ENCODE measurements at places on chromosomes 6 and 20.

DNA sequence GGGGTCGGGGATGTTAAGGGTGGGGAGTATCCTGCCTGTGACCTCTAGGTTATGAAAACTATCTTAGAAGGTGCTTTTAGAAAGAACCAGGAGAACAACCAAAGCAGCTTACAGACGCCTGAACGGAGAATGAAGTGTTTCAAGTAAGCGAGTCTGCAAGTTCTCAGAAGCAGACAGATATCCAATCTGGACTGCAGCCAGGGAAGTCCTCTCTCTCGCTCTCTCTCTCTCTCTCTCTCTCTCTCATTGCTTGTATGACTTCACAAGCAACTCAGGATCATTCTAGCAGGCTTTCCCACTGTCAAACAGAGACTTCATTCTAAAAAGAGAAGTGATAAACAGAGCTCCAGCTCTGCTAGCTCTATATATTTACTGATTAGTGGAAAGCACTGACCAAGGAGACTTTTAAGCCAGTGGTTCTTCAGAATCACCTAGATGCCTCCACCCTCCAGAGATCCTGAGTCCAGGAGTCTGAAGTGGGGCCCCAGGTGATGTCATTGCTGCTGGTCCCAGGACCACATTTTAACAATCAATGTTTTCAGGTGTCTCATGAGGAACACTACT, 6.0 kb downstream of the TCF21 start:
- DNase-seq: no peak

DNA sequence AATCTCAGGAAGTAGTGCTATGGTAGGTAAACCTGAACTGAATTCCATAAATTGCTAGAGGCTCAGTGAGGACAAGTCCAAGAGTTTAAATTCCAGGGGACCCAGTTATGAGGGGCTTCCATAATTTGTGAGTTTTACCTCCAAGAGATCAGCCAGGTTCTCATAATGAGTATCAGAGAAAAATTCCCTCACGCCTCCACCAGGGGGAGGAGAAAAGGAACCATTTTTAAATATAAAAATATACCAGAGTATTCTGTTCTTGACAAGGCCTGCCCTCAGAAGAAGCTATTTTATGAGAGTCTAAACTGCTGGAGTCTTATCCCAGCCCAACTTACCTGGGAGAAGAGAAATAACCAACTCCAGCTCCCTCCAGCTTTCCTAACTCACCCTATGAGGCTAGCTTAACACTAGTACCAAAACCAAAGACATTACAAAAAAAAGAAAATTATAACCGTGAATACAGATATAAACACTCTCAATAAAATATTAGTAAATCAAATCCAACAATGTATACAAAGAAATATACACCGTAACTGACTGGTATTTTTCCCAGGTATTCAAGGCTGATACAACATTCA, 158.7 kb downstream of the TFAP2A start:
- no peak for DNase-seq

GRCh38 chr6:19209202-19209601, 628.0 kb upstream of the ID4 start:
- DNase-seq: no peak

- no peak for DNase-seq
Observed at GRCh38 chr6:168908166-168908565, 345.5 kb downstream of the THBS2 start.

DNA sequence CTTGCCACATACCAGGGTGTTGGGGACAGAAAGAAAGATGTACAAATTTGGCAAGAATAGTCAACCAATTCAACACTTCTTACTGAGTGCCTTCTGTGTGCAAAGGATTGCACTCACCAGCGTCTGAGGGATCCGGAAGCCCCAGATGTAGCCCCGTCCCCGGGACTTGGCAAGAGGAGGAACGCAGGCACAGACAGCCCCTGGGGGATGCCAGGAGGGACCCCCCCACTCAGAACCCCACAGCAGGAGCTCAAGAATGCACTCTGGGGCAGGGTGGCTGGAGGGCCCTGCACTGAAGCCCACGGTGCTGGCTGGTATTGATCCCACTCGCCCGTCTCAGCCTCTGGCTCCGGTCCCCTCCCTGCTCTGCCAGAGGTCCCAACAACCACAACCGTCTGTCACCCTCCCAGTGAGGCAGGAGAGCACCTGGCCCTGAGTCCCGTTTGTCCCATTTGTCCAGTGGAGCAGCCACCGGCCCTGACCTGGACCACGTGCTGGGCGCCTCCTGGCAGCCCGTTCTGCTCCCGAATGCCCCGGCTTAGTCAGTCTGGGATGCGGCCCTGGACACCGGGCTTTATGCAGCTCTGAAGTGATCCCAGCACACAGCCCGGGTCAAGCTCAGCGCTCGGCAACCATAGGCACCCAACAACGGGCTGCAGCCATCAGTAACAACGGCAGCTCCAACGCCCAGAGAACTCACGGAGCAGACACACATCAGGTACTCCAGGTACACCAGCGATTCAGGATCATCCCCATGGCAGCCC, 128.7 kb downstream of the DLL1 start:
- no peak for DNase-seq

DNA sequence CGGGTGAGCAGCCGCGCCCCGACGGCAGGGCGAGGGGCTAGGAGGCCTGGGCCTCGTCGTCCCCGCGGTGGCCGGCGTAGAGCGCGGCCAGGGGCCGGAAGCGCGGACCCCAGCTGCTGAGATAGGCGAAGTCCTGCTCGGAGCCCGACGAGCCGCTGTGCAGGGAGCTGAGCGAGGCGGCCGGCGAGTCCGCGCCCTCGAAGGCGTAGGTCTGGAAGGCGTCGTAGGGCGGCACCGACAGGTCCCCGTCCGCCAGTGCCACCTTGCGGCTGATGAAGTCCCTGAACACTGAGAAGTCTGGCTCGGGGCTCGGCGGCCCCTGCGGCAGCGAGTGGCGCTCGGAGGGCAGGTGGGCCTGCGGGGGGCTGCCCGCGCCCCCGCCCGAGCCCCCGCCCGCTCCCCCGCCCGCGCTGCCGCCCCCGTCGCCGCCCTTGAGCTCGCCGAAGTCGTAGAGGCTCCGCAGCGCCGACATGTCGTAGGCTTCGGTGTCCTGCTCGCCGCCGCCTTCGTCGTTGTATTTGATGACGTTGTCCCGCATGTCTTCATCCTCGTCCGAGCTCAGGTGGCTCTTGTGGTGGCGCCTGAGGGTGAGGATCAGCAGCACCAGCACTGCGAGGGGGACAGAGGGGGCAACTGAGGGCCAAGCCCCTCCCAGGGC, 56.5 kb downstream of the CD40 start:
- DNase-seq: peak; percentile 78

DNA sequence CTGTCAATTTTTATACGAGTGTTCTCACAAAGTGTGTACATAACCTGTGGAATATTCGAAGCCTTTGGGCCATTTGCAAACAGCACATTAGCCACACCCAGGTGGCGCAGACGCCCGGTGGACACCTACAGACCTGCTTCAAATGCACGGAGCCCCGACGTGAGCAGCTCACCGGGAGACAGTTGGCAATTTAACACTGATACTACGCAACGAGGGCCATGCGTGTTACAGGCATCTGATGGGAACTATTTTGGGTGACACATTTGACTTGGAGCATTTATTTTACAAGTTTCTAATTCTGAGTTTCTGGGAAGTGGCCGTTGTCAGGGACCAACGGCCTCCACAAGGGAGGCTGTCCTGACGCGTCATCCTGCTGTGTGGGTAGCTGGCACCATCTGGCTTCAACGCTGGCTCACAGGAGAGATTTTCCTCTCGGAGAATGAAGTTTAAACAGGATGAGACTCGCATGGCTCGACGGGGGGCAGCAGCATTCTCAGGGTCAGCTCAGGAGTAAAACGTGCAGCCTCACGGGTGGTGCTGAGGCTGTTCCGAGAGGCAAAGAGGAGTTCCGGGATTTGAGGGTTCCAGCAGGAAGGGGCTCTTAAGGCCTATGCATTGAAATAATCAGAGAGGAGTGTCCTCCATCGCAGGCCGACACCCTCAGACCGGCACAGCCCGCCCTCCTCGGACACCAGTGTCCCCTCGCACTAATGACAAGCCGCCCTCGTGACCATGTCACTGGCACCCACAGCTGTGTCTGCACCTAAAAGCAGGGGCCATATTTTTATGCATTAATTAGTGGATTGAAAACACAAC, 207.4 kb downstream of the DLL1 start:
- no peak for DNase-seq

- DNase-seq: no peak
Observed at GRCh38 chr6:37477191-37477590, 22.5 kb downstream of the CCDC167 start.

Data from frontal cortex (tissue), 4 donors.